Activated naive CD8-positive, alpha-beta T cell treated with anti-CD3 and anti-CD28 coated beads for 36 hours (primary cell): ENCODE measurements at places on chromosomes 4 and X. TPM values are rescaled to one million over a fixed set of nuclear protein-coding genes. Genes with fewer than 3 reads are reported as not detected.

GRCh38 chrX:21996872-21997455, 35.2 kb upstream of the PHEX start:
- DNase-seq: no peak

- DNase-seq: no peak
Measured at GRCh38 chr4:83609365-83609764, 73.5 kb downstream of the GPAT3 start.

GRCh38 chrX:117743469-117744251, 372.9 kb downstream of the KLHL13 start:
- DNase-seq: no peak

DNA sequence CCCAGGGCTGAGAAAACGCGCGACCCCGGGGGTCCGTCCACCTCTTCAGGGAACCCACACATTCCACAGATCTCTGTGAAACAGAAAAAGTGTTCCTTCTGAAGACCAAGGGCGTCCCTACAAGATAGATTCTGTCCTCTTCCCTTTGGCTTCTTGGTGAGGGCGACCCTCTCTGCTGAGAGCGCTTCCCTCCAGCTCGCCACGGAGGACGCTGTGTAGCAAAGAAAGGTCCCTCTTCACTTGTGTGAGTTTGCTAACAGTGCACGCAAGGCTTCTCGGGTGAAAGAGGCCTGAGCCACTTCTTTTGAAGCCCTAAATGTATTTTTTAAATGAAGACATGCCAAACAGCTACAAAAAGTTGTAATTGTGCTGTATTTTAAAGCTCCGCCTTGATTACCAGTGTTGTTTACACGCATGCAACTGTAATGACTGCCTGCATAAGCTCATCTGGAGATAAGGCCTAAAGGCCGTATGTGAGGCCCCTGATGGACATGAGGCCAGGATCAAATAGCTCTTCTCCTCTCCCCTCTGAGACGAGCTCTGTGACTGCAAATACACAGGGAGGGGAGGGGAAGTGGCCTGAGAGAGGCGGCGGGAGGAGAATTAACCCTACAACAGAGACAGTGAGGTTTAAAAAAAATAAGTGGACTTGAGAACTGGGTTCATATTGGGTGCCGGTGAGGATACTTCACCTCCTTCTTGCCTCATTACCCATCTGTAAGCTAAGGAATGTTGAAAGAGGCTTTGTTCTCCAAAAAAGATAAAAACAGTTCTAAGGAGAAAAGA, 95.5 kb downstream of the SOWAHB start:
- DNase-seq: no peak

- no peak for DNase-seq
Measured at GRCh38 chrX:129996120-129996519, 13.7 kb downstream of the BCORL1 start.

DNA sequence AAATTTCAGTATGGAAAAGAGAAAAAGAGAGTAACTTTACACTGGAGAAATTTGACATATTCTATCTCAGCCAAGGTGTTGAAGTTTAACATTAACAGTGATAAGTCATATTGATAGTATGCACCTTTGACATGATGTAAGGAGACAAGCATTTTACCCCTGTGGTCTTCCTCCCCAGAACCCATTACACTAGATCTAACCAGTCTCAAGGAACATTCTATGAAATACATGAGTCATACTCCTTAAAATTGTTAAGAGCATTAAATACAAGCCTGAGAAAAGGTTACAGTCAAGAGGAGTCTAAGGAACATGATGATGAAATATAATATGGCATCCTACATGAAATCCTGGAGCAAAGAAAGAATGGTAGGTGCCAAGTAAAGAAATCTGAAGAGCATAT, 1151.3 kb upstream of the IGFBP7 start:
- no peak for DNase-seq

DNA sequence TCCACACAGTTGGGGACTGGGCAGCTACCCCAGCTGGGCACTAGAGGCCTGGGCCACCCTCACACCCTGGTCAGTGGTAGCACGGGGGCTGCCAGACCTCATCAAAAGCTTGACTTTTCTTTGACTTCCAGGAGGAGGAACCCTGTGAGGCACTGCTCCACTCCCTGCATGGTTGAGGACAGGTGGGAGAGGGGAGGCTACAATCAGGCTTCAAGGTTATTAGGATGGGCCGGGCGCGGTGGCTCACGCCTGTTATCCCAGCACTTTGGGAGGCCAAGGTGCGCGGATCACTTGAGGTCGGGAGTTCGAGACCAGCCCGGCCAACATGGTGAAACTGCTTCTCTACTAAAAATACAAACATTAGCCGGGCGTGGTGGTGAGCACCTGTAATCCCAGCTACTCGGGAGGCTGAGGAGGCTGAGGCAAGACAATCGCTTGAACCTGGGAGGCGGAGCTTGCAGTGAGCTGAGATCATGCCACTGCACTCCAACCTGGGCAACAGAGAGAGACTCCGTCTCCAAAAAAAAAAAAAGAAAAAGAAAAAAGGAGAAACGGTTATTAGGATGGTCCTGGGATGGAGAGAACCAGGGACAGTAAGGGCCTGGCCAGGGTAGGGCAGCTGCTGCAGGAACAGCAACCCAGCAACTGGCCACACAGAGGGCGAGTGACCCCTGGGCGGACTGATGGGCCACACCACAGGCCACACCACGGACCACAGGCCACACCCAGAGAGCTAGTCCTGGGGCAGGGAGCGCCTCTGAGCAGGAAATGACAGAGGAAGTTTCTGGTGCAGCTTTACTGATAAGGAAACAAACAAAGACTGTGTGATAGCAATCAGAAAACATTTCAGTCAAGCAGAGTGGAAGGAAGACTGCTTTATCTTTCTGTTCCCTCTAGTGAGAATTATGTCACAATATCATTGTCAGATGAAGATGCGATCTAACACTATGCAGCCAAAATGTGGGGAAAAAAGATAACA, 20.5 kb upstream of the OPN1LW start:
- DNase-seq: no peak

- DNase-seq: no peak
Measured at GRCh38 chr4:151922306-151922705, 161.5 kb upstream of the GATB start.

ATP1B4 gene
- not detected for total RNA-seq

DOK7 gene
- not detected for total RNA-seq

CORIN gene
- not detected for total RNA-seq

POU3F4 gene
- total RNA-seq: not detected
